Posterior vena cava (tissue), 2 donors: ENCODE measurements at places on chromosomes 7 and 10. TPM values are rescaled to one million over a fixed set of nuclear protein-coding genes. Genes with fewer than 3 reads are reported as not detected.
A peak's percentile ranks its signal among the peaks of the same experiment; 100 is the strongest.

GRCh38 chr7:137652721-137653120 lies 194.1 kb downstream of the DGKI start:
- DNase-seq = no peak

- DNase-seq = no peak
Observed at GRCh38 chr10:89589101-89589720, 53.8 kb upstream of the SLC16A12 start.

DNA sequence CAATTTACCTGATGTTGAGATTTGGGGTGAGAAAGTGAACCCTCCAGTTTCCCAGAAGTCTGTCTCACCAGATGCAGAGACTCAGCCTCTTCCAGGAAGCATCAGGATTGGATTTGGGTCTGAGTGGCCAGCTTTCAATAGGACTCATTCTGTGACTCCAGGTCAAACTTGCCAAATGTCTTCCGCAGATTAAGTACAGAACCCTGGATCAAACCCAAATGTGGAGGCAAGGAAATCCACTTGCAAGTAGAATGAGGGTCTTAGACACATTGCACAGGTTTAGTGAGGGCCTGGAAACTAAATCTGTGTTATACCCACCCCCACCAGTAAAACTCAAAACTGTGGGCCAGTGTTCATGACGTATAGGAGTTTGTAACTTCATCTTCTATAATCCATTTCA lies 372.2 kb upstream of the MGMT start:
- no peak for DNase-seq

DNA sequence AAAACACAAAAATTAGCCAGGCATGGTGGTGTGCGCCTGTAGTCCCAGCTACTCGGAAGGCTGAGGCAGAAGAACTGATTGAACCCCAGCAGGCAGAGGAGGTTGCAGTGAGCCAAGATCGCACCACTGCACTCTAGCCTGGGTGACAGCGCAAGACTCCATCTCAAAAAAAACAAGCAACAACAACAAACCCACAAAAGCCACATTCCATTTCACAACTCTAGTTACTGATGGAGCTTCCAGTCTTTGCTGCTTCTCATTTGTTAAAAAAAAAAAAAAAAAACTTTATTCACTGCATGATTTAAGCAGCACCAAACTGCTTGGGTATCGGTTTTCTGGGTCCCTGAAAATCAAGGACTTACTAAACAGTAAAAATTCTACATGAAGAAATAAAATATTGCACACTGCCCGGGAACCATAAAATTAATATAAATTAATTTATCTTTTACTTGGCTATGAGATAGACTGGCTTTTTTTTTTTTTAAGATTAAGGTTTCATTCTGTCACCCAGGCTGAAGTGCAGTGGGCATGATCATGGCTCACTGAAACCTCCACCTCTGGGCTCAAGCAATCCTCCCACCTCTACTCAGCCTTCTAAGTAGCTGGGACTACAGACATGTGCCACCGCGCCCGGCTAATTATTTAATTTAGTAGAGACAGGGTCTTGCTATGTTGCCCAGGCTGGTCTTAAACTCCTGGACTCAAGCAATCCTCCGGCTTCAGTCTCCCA lies 42.0 kb downstream of the SRPK2 start:
- no peak for DNase-seq

DNA sequence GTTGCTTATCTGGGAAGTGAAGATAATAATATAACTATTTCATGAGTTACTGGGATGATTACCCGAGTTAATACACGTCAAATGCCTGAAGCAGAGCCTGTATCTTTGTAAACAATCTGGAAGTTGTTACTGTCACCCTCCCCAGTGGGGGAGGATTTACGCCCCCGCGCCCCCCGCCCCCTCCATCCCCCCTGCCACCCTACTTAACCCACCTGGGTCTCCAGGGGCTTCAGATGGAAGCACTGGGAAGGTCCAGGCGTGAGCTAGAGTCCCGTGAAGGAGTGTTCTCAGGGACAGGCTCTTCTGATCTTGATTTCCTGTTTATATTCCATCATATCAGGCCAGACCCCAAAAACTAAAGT lies 691 bp upstream of the PPA1 start:
- no peak for DNase-seq

GRCh38 chr10:49220031-49220430 lies 31.8 kb upstream of the TMEM273 start:
- DNase-seq = no peak

GRCh38 chr10:69449841-69450240 lies 1.4 kb upstream of the TSPAN15 start:
- DNase-seq = no peak

- DNase-seq = no peak
Observed at GRCh38 chr10:50385624-50386023, 134.3 kb upstream of the ASAH2 start.

DNA sequence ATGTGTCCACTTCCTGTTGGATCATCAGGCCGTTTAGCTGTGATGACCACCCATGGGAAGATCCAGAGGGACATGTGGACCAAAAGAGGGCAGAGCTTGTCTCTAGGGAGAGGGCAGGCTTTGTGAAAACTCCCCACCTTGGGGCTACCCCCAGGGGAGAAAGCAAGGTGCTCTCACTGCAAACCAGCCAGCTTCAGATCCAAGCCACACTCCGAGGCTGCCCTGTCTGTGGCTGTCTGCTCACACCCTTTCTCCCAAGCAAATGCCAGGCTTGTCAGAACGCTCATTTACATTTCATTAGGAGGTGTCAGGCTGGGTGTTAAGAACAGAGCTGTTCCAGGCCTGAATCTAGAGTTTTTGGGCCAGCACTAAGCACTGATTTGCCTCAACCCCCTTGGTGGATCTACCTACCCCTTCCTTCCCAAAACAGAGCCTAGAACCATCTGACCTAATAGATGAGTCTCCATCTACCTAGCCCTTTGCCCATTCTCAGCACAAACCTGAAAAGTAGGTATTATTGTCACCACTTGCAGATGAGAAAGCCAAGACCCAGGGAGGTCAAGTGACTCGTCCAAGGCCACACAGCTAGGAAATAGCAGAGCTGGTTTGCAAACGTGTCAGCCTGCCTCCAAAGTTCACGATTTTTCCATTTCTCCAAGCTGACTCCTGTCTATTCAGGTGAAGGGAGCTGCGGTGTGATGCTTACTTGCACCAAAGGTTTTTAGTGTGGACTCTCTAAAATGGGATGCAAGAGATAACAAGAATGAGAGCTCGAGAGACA lies 130.9 kb downstream of the EMX2 start:
- no peak for DNase-seq

- no peak for DNase-seq
Observed at GRCh38 chr7:150851492-150852370, 586 bp upstream of the AOC1 start.

GRCh38 chr7:117302396-117302795 lies 20.5 kb downstream of the WNT2 start:
- no peak for DNase-seq

DNA sequence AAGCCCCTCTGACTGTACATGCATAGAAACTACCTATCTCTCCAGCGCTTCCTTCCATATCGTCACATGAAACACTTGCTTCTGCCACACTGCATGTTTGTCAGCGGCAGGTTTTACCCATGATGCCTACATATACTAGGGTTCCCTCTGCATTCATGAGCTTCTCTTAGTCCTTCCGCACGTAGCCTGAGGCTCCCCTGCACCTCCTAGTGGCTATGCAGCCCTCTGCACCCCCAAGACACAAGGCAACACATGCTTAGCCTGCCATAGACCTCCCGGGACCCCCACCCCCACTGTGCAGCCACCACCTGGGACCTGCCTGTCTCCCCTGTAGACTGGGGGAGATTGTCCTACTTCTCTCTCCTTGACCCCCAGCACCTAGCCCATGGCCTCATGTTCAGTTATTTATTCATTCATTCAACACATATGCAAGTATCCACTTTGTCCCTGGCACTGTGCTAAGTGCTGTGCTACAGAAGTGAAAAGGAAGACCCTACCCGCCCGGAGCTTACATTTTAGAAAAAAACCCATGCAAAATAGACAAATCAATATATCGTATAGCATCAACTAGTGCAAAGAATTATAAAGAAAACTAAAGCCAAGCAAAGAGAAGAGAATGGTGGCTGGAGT lies 23.5 kb downstream of the TMEM273 start:
- no peak for DNase-seq

DNA sequence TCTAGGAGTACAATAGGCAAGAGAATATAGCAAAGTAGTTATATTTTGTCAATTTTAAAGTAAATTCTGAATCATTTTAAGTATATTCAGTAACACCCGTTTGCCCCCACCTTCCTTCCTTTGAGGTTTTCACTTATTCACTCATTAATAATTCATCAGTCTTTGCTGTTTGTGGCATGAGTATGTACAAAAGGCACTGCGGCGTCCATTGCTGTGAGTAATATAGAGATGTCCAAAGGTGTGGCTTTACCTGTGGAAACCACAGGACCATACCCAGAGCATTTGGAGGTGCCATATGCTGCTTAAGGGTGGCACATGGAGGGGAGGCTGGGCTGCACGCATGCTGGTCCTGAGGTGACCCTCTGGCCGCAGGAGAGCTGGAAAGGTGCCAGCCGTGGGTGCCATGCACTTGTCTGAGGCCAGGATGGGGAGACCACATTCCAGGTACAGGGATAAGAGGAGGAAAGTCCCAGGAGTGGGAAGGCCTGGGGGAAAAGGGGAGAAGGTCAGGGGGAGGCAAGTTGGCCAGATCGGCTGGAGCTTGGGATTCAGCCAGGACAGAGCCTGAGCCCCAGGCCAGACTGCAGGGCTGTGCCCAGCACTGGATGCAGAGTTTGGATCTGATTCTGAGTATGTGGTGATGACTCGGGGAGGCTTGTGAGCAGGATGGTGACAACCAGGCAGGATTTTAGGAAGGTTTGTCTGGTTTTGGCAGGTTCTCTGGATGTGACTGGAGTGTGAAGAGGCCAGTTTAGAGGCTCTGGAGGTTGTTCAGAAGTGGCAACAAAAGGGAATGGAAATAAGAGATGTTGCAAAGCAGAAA lies 223.4 kb downstream of the MGMT start:
- no peak for DNase-seq

DNA sequence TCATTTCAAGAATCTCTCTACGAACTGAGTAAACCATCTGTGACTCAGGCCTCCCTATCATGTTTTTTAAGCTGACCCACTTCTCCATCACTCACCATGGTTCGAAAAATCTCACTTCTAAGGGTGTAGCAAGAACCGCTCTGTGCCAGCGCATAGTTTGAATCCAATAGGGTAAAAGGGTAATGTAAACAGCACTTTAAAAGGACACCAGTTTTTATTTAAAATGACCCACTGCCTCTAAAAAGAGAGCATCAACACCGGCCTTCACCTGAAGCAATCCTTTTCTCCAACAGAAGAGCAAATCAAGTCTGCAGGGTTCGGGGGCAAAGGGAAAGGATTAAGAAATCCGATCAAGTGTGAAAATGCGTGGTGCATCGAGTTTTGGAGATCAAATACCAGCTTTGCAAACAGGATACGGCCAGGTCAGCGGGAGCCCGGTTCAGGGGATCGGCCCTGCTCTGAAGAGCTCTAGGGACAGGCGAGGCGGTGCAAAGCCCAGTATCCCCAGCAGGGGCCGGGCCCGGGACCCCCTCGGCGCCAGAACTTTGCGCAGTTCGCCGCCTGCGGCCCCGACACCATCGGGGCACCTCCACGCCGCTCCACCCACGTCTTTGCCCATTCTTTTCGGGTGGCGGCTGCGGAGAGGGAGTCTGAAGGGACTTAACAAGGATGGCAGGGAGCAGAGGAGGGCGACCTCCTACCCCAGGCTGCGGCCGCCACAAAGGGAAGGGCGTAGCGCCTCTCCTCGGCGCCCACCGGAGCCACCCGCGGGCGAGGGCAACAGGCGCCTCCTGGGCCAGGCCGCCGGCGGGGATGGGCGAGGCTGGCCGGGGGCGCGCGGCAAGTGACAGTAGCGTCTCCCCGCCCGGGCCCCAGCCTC lies 842 bp downstream of the NMT2 start:
- peak; percentile 86 for DNase-seq

- no peak for DNase-seq
Observed at GRCh38 chr7:28744951-28745350, 213.2 kb downstream of the TRIL start.

GRCh38 chr7:41915871-41916270 lies 213.0 kb upstream of the INHBA start:
- no peak for DNase-seq

DNA sequence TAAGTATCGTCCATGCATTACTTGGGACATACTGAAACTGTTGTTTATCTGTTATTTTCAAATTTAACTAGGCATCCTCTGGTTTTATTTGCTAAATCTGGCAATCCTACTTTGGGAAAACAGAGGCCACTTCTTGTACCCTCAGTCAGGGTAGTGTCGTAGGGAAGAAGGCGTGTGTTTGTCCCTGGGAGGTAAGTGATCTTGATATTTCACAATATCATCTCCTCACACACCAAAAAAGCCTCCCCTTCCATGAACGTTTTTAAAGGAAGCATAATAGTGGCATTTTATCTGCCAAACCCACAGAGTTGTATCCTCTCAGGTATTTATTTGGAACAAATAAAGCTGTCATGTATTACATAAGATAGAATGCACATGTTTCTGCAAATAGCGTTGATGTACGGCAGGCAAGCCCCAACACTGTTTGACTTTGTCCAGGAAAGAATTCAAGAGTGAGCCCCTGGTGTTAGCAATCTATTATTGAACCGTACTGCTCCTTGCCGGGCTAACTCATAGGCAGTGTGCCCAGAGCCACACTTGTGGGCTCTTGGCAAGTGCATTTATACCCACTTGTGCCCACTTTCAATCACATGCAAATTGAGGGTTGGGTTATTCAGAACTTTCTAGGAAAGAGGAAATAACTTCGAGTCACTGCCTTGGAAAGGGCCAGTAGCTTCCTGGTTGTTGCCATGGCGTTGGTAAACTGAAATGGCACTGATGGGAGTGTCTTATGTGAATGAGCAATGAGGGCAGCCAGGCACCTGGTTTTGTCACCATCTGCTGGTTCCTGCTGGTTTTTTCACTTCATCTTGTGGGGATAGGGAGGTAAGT lies 266.0 kb downstream of the USP6NL start:
- DNase-seq = no peak

- no peak for DNase-seq
Observed at GRCh38 chr7:158837790-158838637, 8.7 kb upstream of the ESYT2 start.

DNA sequence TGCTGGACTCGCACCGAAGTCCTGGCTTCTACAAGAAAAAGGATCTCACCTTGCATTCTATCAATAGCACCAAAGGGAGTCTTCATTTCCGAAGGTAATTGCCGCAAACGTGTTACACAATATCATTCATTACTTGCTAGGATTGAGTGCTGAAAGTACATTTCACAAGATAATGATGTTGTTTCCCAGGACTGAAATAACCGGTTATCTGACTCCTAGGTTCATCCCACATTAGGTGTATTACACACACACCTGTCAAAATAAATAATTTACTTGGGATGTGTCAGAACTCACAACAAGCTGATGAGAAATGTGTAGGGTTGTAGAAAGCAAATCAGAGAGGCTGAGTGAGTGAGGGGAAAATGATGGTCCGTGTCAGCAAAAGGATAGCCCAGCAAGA lies 219.4 kb upstream of the RHOBTB1 start:
- no peak for DNase-seq

PDIA4 gene
- total RNA-seq = 64.8 TPM

SPDYE1 gene
- not detected for total RNA-seq

CYP26C1 gene
- not detected for total RNA-seq

PNLIPRP3 gene
- total RNA-seq = not detected

WNT2 gene
- 1.00 TPM for total RNA-seq

CCDC172 gene
- total RNA-seq = not detected
